Panc1 (cell line): ENCODE measurements at places on chromosomes 4 and X. TPM values are rescaled to one million over a fixed set of nuclear protein-coding genes. Genes with fewer than 3 reads are reported as not detected.

The NPNT gene
- 1.9 TPM for total RNA-seq

The ARR3 gene
- not detected for total RNA-seq

The DGKK gene
- not detected for total RNA-seq

The ADRA2C gene
- 23.5 TPM for total RNA-seq

DNA sequence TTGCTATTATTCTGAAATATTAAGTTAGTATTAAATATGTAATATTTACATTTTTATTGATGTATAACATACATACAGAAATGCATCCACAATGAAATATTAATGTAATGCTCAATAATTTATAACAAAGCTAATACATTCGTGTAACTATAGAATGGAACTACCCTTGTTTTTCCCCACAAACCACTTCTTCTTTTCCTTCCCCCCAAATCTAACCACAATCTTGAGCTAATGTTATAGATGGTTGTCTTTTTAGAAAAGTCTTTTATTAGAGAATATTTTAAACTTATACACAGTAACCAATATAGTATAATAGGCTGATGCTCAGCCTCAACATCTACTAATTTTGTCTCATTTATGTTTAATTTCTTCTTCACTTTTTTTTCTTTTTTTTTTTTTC lies 4.5 kb upstream of the ZNF732 start:
- no peak overlapping the region for H3K4me3 ChIP-seq
- H3K27me3 ChIP-seq = no peaks in the 10 kb centered on the region
- DNase-seq = no peak
- no peak overlapping the region for H3K27ac ChIP-seq

- DNase-seq = no peak
- H3K4me1 ChIP-seq = no peaks in the 10 kb centered on the region
- no peak within 1 kb of the TSS for H3K4me3 ChIP-seq
- H3K36me3 ChIP-seq = no peaks in the 10 kb centered on the region
Measured at GRCh38 chrX:140709421-140709846, at the start of gene LINC00632. Gene LINC00632, plus strand, starts transcription at chrX:140709759.

DNA sequence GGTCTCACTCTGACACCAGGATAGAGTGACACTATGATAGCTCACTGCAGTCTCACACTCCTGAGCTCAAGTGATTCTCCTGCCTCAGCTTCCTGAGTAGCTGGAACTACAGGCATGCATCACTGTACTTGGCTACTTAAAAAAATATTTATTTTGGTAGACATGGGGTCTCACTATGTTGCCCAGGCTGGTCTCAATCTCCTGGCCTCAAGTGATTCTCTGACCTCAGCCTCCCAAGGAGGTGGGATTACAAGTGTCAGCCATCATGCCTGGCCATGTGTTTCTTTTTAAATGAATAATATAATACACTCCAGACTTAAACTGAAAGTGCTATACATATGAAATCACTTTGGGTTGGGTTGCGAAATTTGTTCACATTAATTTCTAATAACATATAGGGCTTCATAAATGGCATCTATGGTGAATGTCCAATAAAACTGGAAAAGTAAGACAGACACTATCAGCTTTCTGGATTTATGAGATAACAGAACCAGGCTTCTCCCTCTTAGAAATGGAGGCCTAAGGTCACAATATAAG lies 48.0 kb downstream of the SEC24D start:
- H3K27me3 ChIP-seq = no peaks in the 10 kb centered on the region
- no peaks in the 10 kb centered on the region for H3K36me3 ChIP-seq
- H3K4me1 ChIP-seq = no peaks in the 10 kb centered on the region
- no peak overlapping the region for H3K4me3 ChIP-seq
- no peak for DNase-seq
- H3K27ac ChIP-seq = no peak overlapping the region

GRCh38 chr4:5712931-5713330 lies 1.9 kb downstream of the EVC start:
- H3K27ac ChIP-seq = no peak overlapping the region
- H3K27me3 ChIP-seq = no peaks in the 10 kb centered on the region
- H3K4me1 ChIP-seq = peaks cover 9% of the 10 kb centered on the region
- H3K4me3 ChIP-seq = no peak overlapping the region

GRCh38 chr4:168769837-168770236 lies 240.2 kb downstream of the CBR4 start:
- no peaks in the 10 kb centered on the region for H3K4me1 ChIP-seq
- H3K27me3 ChIP-seq = no peaks in the 10 kb centered on the region

DNA sequence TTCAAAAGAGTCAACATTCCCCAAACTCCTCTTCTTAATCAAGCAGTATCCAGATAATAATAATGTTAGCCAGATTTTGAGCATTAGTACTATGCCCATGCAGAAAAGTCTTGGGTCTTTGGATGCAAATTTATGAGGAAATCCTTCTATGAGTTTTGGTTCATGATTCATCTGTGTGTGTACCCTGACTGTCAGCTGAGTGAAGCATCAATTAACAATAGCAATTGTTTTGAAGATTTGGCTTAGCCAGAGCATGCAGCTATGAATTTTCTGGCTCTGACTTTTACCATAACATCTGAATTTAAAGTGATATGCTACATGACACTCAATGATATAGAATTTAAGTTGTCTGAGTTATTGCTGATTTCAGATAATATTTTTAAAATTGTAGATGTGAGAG lies 145.8 kb downstream of the KLHL4 start:
- no peaks in the 10 kb centered on the region for H3K36me3 ChIP-seq
- DNase-seq = no peak
- H3K27ac ChIP-seq = peak overlapping the region; percentile 34; the same call in 1 of the 2 replicates
- H3K4me3 ChIP-seq = no peak overlapping the region
- H3K27me3 ChIP-seq = no peaks in the 10 kb centered on the region

DNA sequence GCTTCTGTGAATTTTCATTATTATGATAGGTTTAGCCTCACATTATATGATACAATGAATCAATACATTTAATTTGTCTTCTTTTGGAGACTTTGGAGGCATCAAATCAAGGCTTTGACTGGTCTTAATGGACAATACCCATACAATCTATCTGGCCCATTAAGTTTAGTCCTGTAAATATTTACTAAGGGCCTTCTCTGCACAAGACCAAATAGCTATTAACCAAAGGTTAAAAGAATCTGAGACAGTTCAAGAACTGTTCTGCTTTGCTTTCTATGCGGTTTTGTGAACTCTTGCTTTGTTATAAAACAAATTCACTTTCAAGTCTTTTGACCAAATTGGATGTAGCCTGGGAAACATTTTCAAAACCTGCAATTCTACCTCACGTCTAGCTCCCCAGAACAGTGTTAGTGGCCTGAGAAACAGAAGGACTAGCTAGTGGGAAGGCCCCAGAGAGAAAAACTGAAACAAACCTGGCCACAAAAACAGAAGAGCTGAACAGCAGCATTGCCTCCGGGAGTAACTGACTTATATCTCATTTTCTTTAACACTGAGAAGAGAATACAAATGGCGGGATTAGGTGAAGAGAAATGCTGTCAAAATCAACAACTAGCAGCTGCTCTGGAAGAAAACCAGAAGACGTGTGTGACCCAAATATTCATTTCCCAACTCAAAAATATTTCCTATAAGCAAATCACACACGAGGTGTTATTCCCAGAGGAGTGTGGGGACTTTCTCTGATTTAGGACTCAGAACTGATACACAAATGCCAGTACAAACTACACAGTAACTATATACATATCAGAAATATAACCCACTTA lies 548 bp downstream of the TLR1 start:
- DNase-seq = no peak
- H3K27ac ChIP-seq = no peak overlapping the region
- peaks cover 4% of the 10 kb centered on the region; the same call in 1 of the 2 replicates for H3K4me1 ChIP-seq
- no peaks in the 10 kb centered on the region for H3K36me3 ChIP-seq

DNA sequence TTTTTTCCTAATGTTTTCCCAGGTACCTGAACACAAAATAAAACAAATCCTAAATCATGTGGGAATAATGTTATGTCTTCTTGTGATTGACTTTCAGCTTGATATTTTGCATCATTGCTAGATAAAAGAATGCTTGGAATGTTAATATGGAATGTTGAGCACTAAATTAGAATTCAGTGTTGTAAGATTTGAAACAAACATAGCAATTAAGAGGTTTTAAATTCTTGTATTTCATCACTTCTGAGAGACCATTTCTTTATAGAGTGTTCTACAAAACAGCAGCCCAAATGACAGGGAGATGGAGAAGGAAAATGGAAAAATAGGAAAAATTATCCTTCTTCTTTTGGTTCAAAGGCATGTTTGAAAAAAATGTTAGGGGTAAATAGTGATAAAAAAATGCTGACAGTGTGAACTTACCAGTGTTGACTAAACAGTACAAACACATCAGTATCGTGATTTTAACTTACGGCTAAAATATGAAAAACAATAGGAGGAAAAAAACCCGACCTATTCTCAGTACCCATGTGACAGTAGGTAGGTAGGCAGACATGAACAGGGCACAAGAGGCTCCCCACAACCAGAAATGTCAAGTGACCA lies 102.6 kb upstream of the PDE5A start:
- DNase-seq = no peak
- no peaks in the 10 kb centered on the region for H3K36me3 ChIP-seq
- H3K4me1 ChIP-seq = peaks cover 32% of the 10 kb centered on the region
- H3K27me3 ChIP-seq = no peaks in the 10 kb centered on the region
- no peak overlapping the region for H3K4me3 ChIP-seq
- H3K27ac ChIP-seq = peak overlapping the region; percentile 98

GRCh38 chrX:56569378-56570057 lies 6.1 kb downstream of the UBQLN2 start:
- no peak for DNase-seq
- H3K4me3 ChIP-seq = no peak overlapping the region
- no peaks in the 10 kb centered on the region for H3K27me3 ChIP-seq
- no peak overlapping the region for H3K27ac ChIP-seq
- peaks cover 2% of the 10 kb centered on the region; the same call in 1 of the 2 replicates for H3K36me3 ChIP-seq
- peaks cover 8% of the 10 kb centered on the region; the same call in 1 of the 2 replicates for H3K4me1 ChIP-seq
